ENCODE measurements at places on chromosomes 5 and 9.

DNA sequence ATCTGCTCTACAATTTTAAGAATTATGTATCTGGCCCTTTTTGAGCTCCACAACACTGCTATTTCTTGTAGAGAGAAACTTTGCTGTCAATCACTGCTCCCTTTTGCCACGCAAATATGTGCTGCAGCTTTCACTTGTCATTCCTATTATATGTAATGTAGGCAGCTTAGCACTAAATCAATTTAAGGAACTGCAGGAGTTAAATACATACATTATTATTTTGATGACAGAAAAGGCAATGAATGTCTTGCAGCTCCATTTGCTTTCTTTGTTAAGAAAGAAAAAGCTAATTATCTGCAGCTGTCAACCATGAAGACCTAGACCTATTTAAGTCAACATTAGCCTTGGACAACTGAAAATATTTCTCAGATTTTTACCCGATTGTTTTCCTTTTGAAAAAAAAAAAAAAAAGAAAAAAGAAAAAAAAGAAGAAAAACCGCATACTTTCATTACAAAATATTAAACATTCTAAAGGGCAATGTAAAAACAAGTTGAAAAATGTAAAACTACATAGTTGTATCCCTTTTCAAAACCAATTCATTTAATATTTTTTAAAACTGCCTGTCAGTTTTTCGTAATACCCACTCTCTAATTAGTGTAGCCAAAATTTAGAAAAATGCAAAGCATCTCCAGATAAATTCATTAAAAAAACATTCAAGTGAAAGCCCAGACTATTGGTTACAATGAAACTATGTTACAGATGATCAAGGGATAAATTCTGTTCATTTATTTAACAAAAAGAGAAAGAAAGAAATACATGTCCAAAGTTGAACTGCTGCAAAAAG lies 57.2 kb downstream of the RFX3 start:
- no peak for DNase-seq

- DNase-seq, result no peak
Observed at GRCh38 chr9:25453875-25454274, 224.4 kb downstream of the TUSC1 start.

- DNase-seq, result no peak
Observed at GRCh38 chr9:115442054-115442453, 324.1 kb upstream of the TNC start.

DNA sequence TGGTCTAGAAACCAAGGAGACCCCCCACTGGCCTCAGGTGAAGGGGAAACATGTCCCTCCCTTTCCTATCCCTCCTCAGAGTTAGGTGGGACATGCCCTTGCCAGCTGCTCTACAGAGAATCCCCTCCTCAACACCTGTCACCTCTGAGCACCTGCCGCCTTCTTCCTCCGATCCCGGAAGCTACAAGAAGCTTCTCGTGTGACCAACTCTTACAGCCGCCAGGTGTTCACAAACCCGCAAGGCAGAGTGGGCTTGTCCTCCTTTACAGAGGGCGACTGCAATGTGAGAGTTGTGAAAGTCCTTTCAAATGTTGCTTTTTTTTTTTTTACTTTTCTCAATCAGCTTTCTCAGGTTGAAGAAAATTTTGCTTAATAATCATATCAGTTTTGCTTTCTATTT lies 3.7 kb upstream of the ICE1 start:
- no peak for DNase-seq

DNA sequence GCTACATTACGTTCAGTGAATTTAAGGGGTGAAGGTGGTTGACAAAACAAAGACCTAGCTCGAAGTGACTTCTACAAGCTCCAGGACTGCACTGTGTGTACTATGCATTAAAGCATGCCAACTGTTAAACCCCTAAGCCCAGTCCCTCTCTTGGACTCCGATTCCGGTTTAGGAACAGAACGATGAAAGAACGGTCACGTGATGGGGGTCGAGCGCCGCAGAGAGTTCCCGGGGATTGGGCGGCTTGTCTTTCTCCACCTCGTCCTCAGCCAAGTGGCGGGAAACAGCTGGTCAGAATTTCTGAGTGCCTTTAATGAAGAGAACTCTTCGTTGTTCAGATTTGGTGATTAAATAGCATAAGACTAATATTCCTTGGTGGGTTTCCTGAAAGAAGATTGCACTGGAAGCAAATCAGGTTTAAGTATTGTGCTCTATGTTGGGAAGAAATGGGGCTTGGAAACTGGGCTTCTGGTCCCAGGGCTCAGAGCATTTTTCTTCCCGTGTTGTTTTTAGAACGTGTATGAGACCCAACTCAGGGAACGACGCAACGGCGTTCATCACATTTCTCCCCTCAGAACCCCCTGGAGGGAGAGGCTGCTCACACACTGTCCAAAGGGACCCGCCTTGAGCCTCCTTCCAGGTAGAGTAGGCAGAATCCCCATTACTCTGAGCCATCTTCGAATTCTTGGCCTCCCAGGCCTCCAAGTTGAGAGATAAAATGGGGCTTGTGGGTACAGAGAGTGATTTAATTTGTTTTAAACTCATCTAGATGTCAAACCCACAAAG lies 25.3 kb downstream of the IRX2 start:
- no peak for DNase-seq

GRCh38 chr9:69104830-69105527 lies 69.1 kb upstream of the TJP2 start:
- no peak for DNase-seq

GRCh38 chr5:114419067-114419388 lies 57.2 kb downstream of the KCNN2 start:
- DNase-seq, result no peak

DNA sequence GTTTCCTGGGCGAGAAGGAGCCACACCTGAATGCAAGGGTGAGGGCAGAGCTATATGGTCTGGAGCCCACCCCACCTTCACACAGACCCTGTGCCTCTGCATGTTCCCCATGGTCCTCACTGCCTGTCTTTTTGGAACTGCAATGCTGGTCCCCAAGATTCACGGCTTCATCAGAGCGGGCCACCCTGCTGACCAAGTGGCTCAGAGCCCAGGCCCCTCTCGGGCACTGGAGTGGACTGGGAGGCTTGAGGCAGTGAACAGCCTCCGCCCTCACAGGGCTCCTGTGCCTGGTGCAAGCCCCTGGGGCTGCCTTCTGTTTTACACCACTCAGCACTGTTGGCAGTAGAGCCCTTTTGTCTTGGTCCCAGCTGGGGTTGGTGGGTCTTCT lies 143.2 kb downstream of the CACNA1B start:
- DNase-seq, result no peak

DNA sequence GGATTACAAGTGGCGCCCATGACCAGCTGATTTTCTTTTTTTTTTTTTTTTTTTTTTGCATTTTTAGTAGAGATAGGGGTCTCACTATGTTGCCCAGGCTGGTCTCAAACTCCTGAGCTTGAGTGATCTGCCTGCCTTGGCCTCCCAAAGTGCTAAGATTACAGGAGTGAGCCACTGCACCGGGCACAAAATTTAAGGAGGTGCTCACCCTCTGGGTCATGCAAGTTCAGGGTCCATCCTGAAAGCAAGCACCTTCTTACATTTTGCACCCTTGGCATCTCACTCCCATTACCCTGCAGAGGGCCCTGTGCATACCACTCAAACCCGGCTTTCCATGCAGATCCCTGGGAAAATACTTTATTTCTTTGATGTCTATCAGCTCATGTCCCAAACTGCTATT lies 95.6 kb upstream of the ADRA1B start:
- no peak for DNase-seq

- no peak for DNase-seq
Observed at GRCh38 chr9:85514256-85514655, 227.5 kb downstream of the AGTPBP1 start.

GRCh38 chr9:26760675-26761074 lies 131.9 kb downstream of the CAAP1 start:
- no peak for DNase-seq

DNA sequence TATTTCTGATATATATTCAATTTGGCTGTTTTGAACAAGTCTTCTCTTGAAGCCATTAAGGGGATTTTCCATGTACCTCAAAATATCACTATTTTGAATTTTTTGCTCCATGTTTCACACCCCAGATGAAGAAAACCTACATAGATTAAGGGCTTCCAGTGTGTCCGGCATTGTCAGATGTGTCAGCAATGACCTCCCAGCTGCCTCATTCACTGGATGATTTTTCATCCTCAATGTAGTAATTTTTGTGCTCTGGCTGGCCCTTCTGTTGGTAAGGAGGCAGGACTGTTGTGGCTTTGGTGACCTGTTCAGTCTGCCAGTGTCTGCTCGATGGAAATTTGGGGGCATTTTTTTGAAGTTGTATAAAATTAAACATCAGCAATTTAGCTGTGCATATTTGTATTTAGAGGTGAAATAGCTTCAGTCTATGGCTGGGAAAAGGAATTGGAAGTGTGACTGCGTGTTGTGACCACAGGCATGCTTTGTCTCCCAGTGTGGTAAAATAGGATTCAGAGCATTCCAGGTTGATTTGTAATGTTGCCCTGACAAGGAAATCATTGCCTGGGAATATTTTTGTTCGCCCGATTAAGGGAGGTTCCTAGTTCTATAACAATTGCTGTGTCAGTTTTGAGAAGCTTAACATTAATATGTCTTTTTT lies 312.4 kb downstream of the ARHGEF28 start:
- DNase-seq, result no peak

- DNase-seq, result no peak
Observed at GRCh38 chr5:115656404-115656803, 30.6 kb upstream of the TMED7 start.

DNA sequence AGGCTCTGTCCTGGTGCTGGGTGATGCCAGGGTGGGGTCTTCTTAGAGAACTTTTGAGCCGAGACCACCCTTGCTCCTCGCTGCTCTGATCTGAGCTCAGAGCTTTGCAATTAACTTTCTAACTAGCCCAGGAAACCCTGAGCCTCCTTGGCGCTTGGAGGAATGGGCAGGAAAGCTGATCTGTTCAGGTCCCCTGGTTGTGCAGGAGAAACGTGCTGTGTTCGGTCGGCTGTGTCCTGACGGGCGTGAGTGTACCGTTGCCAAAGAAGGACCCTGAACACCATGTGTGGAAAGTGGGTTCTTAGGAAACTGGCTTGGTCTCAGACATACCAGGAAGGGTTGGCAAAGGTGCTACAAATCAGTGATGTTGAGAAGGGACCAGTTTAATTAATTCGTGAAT lies 1.8 kb downstream of the TCF7 start:
- no peak for DNase-seq

- no peak for DNase-seq
Observed at GRCh38 chr9:121720311-121721057, 69.0 kb downstream of the DAB2IP start.

GRCh38 chr5:100667161-100667630 lies 132.0 kb downstream of the FAM174A start:
- DNase-seq, result no peak

DNA sequence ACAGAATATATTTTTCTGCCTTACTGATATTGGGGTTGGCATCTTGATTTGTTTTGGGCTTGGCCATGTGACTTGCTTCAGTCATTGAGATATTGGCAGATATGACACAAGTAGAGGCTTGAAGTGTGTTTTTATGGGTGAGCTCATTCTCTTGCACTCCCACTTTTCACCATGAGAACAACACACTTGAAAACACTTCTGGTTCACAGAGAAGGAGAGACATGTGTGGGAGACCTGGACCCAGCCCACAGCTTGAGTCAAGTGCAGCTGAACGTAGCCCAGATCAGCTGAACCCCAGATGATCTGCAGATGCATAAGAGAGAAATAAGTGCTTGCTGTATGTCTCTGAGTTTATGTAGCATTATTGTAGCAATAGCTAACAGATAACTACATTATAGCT lies 155.4 kb downstream of the SEMA6A start:
- no peak for DNase-seq

DNA sequence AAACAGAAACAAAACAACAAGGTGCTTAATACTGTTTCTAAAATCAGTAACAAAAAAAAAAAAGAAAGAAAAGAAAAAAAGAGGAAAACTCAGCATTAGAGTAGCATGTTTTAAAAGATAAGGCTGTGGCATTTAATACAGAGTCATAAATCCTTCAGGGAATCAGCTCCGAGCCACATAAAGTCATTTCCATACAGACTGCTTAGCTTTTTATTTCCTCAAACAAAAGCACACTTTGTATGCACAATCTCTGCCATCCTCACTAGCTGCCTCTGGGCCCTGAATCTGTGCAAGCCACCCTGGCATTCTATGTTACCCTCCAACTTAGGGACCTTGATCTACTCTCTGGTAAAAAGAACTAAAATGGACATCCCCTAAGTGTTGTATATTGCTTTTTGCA lies 87.6 kb downstream of the SEMA6A start:
- DNase-seq, result no peak

- no peak for DNase-seq
Observed at GRCh38 chr5:40678460-40679147, 1.1 kb upstream of the PTGER4 start.

GRCh38 chr9:110142253-110142652 lies 65.7 kb downstream of the C9orf152 start:
- DNase-seq, result no peak

Data from GM19239 (cell line).